ENCODE measurements at places on chromosomes 13 and 19.

GRCh38 chr13:110306960-110307766 lies at the start of the genes COL4A1 and COL4A2:
Gene COL4A1, minus strand, starts transcription at chr13:110307157. Its CDS starts 130 bp downstream, at chr13:110307027.
Gene COL4A2, plus strand, starts transcription at chr13:110307284. Its CDS starts 620 bp downstream, at chr13:110307904.
- DNase-seq = peak; percentile 61

- no peak for DNase-seq
Measured at GRCh38 chr19:3161453-3161852, 17.1 kb upstream of the S1PR4 start.

DNA sequence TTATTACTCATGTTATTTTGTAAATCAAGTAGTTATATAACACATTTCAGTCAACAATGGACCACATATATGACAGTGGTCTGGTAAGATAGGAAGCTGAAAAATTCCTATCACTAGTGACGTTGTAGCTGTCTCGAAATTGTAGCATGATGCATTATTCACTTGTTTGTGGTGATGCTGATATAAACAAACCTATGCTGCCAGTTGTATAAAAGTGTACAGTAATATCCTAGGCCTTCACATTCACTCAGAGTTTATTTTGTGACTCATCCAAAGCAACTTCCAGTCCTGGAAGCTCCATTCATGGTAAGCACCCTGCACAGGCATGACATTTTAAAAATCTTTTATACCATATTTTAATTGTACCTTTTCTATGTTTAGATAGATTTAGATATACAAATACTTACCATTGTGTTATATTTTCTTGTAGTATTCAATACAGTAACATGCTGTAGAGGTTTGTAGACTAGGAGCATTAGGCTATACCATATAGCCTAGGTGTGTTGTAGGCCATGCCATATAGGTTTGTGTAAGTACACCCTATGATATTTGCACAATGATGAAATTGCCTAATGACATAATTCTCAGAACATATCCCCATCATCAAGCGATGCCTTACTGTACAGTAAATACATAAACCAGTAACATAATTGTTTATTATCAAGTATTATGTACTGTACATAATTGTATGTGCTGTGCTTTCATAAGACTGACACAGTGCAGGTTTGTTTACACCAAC lies 49.3 kb downstream of the IFT88 start:
- DNase-seq = no peak

DNA sequence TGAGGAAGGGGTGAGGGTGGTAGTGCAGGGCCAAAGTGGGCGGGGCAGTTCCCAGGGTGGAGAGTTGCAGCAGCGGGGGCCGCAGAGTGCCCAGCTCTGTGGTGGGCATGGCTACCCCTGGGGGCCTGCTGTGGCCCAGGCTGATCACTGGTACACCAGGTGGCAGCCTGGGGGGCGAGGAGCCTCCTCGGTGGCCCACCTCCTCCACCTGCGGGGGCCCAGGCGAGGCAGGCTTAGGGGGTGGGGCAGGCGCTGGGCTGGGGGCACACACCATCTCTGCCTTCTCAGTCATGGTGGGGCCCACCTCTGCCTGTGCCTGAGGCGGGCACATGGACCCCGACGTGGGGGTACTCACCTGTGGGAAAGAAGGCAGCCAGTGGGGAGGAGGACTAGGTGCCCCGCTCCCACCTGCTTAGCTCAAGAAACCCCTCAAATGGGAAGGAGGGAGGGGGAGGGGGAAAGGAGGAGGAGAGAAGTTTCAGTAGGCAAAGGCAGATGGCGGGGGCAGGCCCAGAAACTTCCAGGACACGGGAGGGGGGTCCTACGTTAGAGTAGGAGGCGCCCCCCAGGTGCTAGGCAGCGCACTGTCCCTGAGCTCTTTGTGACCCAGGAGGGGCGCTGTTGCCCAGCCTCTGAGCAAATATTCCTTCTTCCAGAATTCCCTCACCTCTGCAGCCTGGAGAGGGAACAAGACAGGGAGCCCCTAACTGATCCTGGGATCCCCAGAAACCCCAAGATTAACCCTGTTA lies 1.6 kb downstream of the LYL1 start:
- no peak for DNase-seq

- no peak for DNase-seq
Measured at GRCh38 chr19:55112777-55113569, 4.5 kb downstream of the PPP1R12C start.

- no peak for DNase-seq
Measured at GRCh38 chr13:78067290-78067689, 148.7 kb upstream of the EDNRB start.

- no peak for DNase-seq
Measured at GRCh38 chr13:85615031-85615430, 184.2 kb downstream of the SLITRK6 start.

DNA sequence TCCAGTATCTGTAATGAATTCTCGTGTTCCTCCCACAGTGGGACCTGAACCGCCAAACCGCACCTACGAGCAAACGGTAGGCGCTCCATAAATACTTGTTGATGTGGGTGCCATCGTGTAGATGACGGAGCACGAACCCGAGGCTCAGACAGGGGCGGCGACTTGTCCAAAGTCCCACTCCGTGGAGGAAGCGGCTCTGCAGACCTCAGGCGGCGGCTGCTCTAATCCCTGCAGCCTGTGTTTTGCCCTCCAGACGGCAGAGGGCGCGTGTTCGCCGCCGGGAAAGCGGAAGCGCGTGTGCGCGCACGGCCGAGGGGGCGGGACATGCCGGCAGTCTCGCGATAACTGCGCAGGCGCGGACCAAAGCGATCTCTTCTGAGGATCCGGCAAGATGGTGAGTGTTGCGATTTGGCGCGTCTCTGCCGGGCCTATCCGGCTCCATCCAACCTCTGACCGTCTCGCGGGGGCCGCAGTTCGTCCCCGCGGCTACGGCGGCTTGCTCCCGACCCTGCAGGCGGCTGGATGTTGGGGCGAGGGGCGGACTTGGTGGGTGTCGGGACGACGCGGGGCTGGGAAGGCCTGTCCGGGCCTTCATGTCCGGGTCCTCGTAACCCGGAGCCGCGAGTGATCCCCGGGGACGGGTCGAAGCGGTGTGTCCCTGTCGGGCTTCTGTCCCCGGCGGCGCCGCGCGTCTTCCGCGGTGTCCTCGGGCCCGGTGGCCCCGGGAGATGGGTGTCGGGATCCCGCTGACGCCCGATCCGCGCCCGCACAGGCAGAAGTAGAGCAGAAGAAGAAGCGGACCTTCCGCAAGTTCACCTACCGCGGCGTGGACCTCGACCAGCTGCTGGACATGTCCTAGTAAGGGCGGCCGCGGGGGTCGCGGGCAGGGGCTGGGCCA lies at the start of gene RPS15:
TSS of gene RPS15 (plus strand) at position 362 of the 898 bp plus-strand sequence. CDS start at position 392, 30 bp downstream.
- peak; percentile 93 for DNase-seq

- peak; percentile 9 for DNase-seq
Measured at GRCh38 chr19:9075064-9075949, 11.6 kb upstream of the OR1M1 start.

DNA sequence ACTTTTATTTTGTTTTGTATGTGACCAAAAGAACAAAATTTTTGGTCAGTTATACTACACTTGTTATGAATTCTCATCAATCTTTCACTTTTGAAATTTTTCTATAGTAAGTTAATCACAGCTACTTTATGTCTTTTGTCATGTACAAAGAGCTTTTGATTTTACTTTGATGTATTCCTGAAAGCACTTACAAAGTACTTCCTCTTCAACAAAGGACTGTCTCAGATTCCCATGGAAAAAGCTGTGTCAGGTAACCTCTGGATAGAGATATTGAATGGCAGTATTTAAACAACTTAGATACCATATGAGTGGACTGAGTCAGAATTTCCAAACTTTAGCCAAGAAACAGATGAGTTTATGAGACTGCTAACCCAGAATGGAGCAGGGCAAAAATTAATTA lies 689.3 kb upstream of the ATXN8OS start:
- DNase-seq = no peak

DNA sequence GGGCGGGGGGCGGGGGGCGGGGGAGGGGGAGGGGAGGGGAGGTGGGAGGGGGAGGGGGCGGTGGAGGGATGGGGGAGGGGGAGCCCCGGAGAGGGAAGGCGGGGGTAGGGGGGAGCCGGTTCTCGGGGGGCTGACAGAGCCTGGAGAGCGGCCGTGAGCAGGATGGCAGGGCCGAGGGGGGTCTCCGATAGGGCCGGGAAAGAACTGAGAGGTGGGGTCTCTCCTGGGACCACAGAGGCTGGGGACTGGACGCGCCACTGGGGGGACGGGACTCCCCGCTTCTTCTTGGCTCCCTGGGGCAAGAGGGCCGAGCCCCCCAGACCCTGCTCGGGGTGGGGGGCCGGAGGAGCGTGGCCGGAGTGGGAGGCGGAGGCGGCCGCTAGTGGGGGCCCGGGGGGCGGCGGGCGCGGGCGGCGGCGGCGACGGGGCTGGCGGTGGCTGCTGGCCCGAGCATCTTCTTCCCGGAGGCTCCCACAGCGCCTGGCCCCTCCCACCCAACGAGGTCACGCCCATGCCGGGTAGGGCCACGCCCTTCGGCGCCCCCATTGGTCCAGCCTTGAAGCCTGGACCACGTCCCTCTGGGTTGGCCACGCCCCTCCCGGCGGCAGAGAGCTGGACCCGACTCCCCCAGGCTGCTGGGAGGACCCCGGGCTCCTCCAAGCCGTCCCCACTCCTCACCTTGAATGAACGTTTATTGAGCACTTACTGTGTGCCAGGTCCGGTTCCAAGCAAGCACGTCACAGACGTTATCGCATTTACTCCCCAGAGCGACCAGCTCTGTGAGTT lies at the start of gene NOVA2:
TSS of gene NOVA2 (minus strand) at position 313 of the 786 bp plus-strand sequence. CDS start 514 bp downstream, outside the sequence.
- peak; percentile 87 for DNase-seq

- DNase-seq = no peak
Measured at GRCh38 chr13:93118081-93118615, 108.5 kb upstream of the GPC6 start.

DNA sequence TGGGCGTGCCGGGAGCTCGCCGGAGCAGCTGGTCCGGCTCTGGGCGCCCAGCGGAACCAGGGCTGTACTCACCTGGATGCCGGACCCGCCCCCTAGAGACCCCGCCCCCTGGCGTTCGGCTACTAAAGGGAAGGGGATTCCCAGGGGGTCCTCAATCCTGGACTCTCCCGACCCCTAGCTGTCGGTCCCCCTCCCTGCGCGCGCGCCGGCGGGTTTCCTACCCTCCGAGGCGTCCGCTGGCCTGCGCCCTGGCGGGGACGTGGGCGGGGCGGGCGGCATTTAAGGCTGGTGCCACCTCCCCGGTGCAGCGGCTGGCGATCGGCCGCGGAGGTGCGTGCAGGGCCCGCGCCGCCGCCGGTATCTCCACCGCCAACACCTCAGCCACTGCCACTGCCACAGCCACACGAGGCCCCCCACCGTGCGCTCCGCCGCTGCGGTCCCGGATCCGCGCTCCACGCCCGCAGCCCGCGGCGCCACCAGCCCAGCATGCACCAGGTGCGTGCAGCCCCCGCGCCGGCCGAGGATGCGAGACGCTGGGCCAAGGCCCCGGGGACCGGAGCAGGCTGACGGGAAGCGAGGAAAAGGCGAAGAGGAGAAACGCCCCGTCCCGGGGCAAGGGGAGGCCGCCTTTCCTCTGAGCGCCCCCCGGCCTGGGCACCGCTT lies at the start of gene ATP12A:
TSS of gene ATP12A (plus strand) at position 151 of the 663 bp plus-strand sequence. CDS start at position 487, 336 bp downstream.
- DNase-seq = no peak

GRCh38 chr13:66195238-66195637 lies 1034.9 kb downstream of the PCDH9 start:
- no peak for DNase-seq

- DNase-seq = no peak
Measured at GRCh38 chr19:47758443-47758804, 13.1 kb downstream of the NOP53 start.

- DNase-seq = no peak
Measured at GRCh38 chr13:24175847-24176246, 15.3 kb downstream of the SPATA13 start.

DNA sequence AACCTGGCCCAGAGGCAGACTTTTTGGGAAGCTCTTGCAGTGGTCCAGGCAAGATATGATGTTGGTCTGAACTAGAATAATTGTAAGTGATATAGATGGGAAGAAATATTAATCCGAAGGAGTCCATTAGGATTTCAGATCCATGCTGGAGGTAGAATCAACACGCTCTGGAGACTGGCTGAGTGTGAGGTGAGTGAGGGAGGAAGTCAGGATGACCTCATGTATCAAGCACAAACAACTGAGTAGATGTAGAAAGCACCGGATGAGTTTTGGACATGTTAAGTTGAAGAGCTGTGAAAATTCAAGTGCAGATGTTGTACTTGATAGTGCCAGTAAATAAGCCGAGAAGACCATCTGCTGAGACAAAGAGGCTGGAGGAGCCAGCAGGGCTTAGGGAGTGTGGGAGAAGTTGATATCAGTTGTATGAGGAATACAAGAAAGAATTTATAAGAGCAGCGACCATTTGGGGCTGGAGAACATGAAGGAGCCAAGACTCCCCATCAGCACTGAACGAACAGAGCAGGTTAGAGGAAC lies 5.3 kb upstream of the CNMD start:
- no peak for DNase-seq

- DNase-seq = no peak
Measured at GRCh38 chr19:4609878-4610511, 29.3 kb upstream of the TNFAIP8L1 start.

DNA sequence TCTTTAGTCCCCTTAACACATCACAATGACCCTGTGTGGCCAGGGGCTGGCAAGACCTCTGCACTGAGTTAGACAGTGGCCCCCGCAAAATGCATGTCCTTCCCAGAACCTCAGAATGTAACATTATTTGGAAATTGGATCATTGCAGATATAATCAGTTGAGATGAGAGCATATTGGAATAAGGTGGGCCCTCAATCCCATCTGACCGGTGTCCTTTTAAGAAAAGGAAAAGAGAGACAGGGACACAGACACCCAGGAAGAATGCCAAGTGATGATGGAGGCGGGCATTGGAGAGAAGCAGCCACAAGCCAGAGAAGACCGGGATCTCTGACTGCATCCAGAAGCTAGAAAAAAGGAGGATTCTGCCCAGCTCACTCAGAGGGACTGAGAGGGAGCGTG lies 1.8 kb downstream of the FAM187B start:
- no peak for DNase-seq

GRCh38 chr13:101955764-101956163 lies 446.1 kb downstream of the FGF14 start:
- DNase-seq = no peak

GRCh38 chr13:97946951-97947588 lies 6.4 kb upstream of the IPO5 start:
- no peak for DNase-seq

GRCh38 chr19:1736280-1736679 lies 17.0 kb upstream of the ONECUT3 start:
- DNase-seq = no peak

GRCh38 chr19:34165295-34165738 lies 7.0 kb upstream of the LSM14A start:
- no peak for DNase-seq

- DNase-seq = no peak
Measured at GRCh38 chr19:41994521-41994971, 516 bp upstream of the ATP1A3 start.

GRCh38 chr13:27792393-27793218 lies at the start of gene GSX1:
Gene GSX1, plus strand, starts transcription at chr13:27792483. Its CDS starts 208 bp downstream, at chr13:27792691.
- DNase-seq = no peak

- DNase-seq = no peak
Measured at GRCh38 chr13:52673465-52673864, 20.8 kb downstream of the SUGT1 start.

DNA sequence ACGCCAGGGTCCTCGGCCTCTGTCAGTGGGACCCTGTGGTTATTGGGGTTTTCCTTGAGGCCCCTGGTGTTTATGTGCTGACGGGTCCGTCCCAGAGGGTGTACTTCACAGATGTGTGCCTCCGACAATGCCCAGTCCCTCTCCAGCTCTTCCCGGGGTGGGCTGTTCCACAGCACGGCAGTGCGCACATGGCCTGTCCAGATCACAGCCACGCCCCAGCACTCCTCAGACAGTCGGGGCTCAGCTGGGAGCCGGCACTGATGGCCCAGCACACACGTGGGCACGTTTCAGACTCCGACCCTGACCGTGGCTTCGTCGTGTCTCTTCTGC lies 16.9 kb upstream of the F7 start:
- no peak for DNase-seq

- no peak for DNase-seq
Measured at GRCh38 chr13:24199016-24199415, 38.5 kb downstream of the SPATA13 start.

GRCh38 chr13:40343550-40344269 lies 322.7 kb downstream of the FOXO1 start:
- no peak for DNase-seq

All from amygdala (tissue), 56 donors.